ENCODE measurements at places on chromosomes 6 and 20. TPM values are rescaled to one million over a fixed set of nuclear protein-coding genes. Genes with fewer than 3 reads are reported as not detected.

ARG1 gene
- not detected for total RNA-seq

SAPCD1 gene
- 1.7 TPM for total RNA-seq

HLA-DPA1 gene
- total RNA-seq = 2.0 TPM

DNA sequence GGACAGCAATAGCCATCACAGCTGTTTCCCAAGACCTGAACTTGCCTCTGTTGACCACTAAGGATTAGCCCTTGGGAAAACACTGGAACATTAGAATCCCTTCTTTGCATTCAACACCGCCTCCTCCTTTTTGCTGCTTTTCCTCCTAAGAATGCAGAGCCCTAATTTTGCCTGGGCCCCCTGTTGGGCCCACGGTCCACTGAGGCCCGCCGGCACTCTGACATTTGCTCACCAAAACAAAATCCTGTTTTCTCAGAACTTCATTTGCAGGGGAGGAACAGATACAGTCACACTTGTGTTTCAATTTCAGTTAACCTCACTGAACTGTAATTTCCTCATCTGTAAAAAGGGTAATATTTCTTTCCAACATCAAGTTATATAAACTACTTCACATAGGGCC lies 116.0 kb upstream of the JARID2 start:
- DNase-seq = no peak

- DNase-seq = no peak
Measured at GRCh38 chr20:34311118-34312023, 8.2 kb upstream of the AHCY start.

- DNase-seq = peak; percentile 48
Measured at GRCh38 chr6:140806431-140806830, 1326.3 kb upstream of the GJE1 start.

DNA sequence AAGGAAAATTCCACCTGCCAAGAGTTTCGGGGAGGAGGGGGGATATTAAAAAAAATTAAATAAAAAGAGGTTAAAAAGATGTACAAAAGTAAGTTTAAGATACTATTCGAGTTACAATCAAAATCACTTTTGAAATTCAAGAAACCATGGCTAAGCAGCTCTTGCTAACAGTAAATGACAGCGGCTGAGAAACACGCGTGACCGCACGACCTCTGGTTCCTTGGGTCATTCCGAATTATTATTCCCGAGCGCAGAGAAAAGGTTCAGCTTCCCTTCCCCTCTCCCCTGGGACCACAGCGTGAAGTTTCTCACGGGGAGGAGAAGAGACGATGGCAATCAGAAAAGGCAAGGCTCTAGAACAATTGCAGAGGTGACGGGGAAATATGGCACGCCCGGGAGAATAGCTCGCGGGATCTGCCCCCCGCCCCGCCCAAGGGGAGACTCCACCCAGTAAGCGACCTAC lies 496 bp downstream of the TMEM242 start:
- peak; percentile 88 for DNase-seq

DNA sequence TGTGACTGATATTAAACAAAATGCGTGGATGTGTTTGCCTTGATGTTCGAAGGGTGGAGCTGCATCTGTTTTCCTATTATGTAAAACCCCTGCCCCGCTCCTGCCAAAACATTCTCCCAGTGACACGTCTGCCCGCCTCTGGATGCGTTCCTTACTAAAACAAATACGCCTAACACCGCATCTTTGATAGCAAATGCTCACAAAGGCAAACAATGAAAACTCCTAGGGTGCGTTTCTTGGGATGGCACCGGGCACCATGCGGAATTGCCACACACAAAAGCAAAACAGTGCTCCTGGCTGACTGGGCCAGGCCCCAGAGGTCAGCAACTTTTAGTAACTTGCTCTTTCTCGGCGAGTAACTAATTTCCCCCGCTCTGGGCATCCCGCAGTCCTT lies 9.0 kb upstream of the FOXC1 start:
- no peak for DNase-seq

GRCh38 chr20:32415494-32415893 lies 57.4 kb downstream of the ASXL1 start:
- no peak for DNase-seq

DNA sequence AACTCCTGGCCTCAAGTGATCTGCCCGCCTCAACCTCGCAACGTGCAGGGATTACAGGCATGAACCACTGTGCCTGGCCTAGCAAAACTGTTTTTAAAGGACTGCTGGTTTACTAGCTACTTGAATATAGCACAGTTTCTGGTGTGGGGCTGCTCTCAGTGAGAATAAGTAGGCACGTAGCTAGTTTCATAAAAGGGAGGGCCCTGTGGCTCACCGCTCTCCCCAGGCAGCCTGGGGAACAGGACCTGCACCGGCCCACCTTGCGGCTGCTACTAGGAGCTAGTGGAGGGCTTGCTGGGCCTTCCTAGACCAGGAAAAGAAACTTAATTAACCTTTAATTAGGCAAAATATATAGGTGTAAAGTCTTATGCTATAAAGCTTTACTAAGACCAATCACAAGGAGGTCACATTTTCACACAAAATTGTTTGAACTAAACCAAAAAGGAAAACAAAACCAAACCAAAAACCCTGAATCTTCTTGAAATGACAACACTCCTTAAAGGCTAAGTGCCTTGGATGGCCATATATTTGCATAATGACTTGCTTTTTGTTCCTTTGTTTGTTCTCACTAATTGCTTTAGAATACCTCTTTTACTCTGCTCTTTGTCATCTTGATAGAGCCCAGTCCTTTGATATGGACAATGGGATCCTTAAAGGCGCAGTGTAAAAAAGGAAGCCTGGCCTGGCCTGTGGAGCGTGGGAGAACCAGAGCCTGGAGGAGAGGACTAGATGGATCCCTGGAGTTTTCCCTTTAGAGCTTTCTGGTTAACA lies 69.5 kb upstream of the SAMD5 start:
- DNase-seq = no peak

DNA sequence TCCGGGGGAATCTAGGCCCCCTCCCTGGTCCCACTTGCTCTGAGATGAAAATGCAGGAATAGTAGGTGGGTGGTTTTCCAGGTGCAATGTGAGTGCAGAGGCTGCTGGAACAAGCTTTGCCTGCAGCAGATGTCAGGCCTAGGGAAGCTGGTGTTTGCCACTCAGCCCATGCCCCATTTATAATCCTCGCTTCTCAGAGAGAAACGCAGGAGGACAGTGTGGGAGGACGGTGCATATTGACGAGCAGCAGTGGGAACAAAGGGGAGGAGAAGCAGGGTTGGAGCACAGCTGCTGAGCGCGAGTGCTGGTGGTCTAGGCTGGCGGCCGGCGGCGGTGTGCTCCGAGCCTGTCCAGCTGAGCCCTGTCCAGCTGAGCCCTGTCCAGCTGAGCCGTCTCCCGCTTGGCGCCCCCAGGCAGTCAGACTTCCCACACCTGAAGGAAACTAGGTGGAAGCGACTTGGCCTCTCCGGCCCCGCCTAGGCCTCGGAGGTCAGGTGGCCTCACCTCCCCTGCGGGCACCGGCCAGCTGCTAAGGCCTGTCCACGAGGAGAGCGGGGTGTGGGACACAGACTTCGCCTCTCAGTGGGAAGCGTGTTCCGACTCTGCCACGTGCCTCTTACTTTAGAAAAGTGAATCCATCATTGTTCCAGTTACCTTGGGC lies 49.7 kb upstream of the FRMD1 start:
- DNase-seq = no peak

DNA sequence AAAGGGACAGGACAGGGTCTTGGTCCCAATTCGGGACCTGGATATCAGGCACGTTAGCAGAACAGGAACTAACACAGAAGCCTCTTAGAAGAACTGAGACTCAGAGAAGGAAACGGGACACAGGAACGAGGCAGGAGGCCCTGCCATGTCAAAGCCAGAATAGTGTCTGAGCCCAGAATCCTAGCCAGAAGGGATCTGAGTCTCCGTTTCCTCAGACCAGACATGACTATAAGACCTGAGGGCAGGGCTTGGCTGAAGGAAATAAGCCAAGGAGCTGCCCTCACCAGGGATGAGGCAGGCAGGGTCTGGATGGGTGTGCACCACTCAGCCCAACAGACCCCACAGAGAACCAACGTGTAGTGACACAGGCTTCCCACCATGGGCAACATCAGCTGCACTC lies 40.3 kb downstream of the TRERF1 start:
- DNase-seq = no peak

GRCh38 chr6:136822046-136822375 lies 381 bp upstream of the PEX7 start:
- no peak for DNase-seq

DNA sequence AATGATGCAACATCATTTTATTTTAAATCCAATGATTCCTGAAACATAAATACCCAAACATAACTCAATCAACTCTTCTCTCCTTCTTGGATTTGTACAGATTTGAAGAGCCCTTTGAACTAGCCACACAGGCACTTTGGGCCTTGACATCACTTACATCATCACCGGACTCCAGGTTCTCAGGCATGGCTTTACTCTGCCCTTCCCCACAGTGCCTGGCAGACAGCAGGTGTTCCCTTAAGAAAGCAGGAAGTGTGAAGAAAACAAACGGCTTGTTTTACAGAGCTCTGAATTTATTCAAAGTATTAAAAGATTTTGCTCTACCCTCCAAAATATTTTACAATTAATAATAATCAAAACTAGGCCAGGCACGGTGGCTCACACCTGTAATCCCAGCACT lies 54.8 kb upstream of the GCM1 start:
- DNase-seq = no peak

DNA sequence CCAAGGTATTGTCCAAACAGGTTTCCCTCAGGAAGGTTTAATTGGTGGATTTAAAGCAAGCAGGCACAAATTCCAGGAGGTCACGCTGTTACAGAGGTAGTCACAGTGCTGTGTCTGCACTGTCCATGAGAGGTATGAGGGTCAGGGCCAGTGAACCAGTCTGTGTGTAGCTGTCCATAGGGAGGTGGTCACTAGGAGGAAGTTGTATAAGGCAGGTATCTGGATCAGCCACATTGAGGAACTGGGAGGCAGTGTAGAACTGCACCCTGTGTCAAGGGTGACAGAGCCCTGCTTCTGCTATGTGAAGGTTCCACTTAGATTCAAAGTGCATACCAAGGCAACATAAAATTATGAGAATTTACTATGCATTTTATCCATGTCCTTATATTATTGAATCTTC lies 73.3 kb downstream of the MAP3K4 start:
- DNase-seq = no peak

Measured in M059J (cell line).